Muscle of leg (tissue), 16 donors: ENCODE measurements at places on chromosomes 2 and 18. TPM values are rescaled to one million over a fixed set of nuclear protein-coding genes. Genes with fewer than 3 reads are reported as not detected.

DNA sequence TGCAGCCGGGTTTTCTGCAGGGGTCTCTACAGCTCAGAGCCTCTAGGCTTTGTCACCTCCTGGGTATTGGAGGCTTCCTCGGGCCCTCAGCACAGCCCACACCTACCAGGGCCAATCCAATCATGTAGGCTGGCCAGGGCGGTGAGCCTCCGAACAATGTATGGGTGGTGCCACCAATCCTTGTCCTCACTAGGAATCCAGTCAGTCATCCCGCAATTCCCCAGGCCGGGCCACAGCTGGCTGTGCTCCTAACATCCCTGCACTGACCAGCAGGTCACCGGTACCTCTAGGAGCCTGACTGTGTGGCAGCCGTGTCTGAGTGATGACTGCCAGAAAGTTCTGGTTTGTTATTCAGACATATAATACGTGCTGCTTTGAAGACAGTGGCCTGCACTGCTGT, 129.4 kb downstream of the SH3RF3 start:
- DNase-seq = no peak

DNA sequence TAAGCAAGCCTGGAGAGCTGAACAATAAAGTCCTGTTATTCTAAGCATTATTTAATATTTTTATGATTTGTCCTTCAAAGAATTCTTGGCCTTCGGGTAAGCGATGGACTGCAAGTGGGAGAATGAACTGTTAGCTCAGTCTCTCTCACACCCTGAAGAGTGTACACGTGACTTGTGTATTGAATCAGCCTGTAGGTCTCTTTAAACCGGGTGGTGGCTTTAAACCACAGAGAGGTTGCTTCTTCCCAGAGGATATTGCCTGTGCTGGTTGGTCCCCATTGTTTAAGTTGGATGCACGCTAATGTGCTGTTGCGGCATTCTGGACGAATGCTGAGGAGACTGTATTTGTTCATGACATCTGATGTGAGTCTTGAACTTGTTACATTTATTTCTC, 183.3 kb downstream of the LTBP1 start:
- DNase-seq = no peak

DNA sequence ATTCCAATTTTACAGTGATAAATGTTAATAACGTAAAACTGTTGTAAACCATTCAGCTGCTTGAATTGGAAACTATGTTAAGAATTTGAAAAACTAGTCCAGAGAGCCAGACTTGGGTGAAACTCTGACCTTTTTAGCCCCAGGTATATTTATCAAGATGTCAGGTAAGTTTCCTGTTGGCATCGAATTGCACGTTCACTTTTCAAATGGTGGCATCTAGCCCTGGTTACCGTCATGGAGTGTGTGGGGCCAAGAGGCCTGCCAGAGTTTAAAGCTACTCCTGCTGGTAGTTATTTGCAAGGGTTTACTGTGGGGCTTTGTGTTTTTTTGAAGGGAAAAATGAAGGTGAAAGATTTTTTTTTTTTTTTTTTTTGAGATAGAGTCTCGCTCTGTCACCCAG, 109.9 kb downstream of the WDSUB1 start:
- DNase-seq = no peak

- DNase-seq = no peak
Observed at GRCh38 chr2:230796280-230796862, 68.4 kb upstream of the ITM2C start.

DNA sequence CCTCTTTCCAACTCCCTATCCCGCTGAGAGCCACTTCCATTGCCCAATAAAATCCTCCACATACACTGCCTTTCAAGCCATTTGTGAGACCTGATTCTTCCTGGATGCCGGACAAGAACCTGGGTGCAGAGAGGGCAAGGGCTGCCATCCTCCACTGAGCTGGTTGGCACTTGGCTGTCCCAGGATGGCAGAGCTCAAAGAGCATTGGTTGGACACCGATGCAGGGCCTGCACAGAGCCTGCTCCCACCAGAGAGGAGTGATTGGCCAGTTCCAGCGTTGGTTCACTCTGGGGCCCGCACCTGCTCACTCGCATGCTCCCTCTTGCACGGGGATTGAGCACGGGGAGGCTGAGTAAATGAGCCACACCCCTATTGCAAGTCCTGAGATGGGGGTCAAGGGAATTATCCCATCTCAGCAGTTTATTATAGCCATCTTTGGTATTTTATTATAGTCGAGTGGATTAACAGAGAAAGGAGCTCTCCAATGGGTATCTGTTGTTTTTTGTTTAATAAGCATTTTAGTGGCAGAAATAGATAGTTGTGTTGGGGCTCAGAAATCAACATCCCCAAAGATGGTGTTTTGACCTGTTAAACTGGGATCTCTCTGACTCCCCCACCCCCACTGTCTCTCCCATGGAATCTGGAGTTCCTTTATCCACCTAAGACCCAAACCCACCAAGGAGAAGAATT, 19.8 kb upstream of the MGAT4A start:
- DNase-seq = no peak

DNA sequence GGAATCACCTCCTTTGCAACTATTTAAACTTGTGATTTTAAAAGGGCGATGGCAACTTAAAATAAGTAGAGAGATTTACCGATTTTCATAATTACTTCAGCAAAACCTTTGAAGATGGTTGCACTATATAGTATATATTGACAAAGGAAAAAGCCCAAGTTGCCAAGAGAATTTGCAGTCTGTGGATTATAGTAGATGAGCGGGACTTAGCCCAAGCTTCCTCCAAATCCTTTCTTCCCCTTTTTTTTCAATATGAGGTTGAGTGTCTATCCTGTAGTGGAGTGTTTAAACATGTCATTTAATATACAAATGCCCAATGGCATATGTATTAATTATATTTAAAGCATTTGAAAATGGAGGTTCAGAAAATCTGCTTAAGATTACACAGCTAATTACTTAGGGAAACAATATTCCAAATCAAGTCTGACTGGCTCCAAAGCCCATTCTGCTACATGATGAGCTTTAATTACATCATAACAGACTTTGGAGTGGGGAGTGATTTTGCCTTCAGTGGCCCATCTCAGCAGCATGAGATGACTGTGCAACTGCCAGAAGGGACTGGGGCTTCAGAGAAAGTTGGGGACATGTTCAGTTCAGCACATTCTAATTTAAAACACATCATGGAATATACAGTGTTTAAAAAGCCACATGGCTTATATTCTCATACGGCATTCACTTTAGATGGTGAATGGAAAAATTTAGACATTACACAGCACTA, 73.2 kb downstream of the COL3A1 start:
- DNase-seq = peak; percentile 48

HOXD1 gene
- polyA plus RNA-seq = 1.3 TPM
